HT1080 (cell line): ENCODE measurements at places on chromosomes 6 and 20. TPM values are rescaled to one million over a fixed set of nuclear protein-coding genes. Genes with fewer than 3 reads are reported as not detected.

Gene OR2B6
- not detected in 2 replicates for total RNA-seq

Gene ZSWIM3
- 6.0 and 6.1 TPM in 2 replicates for total RNA-seq

DNA sequence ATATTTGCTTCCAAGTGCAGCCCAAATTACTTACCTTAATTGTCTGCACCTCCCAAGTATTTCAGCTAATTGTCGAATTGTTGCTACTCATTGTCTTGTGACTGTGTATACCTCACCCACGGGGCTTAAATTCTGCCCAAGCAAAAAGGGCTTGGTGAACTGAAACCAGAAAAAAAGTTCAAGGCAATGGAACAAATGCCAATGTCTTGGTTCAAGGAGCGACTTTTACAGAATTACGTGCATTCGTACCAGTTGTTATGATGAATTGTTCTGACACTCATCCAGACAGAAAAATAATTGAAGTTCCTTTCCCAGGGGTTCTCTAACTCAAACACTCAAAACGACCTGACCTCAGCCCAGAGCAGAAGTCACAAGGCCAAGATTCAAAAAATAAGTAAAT lies 13.9 kb upstream of the PXDC1 start:
- no peak for DNase-seq

Gene LY86
- total RNA-seq, result not detected in 2 replicates

Gene BNIP5
- not detected in 2 replicates for total RNA-seq

DNA sequence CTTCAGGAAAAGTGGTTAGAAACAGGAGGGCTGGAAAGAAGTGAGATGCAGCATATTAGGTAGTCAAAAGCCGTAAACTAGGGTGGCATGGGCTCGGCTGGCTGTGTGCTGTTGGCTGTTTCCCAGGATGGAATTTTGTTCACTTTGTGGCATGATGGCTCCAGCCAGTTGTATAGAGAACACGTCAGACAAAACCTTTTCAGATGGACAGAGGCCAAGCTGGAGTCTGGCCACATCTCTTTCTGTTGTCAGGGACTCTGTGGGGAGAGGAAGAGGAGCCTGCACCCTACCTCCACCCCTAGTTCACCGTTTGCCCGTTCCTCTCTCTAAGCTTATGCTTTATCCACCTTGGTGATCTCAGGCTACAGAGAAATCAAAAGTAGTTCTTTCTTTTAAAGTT lies 22.0 kb downstream of the C6orf89 start:
- DNase-seq, result no peak

DNA sequence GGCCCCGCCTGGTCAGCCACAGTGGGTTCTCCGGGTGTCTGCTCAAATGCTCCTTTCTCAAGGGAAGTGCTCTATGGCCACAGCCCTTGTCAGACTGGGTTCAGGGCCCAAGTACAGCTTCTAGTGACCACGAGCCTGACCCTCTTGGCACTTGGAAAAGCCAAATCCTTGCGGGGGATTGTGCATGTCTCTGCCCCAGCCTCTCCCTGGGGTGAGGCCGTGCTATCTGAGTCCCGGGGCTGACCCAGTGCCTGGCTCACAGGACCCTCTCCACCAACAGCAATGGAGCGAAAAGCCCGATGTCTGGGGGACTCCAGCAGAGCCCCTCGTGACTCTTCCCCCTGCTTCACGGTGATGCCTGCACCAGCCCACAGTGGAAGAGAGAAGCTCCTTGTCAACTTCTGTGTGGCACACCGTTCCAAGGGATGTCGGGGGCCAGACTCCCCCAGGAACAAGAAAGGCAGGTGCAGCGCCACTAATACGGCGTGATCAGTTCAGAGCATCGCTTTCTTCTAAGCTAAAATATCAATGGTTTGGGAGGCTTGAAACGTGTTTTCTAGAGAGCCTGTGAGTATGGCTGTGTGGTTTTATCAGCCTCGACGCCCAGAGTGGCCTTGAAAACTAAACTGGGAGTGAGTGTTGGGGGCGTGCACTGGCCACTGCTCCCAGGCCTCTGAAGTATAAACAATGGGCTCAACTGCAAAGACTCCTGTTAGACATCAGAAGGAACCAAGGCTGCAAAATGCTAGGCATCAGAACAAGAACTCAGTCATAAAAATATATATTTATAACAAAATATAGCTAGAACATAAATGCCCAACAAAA lies 51.9 kb downstream of the DLL1 start:
- DNase-seq, result no peak

Gene APCDD1L
- 0.27 and 1.0 TPM in 2 replicates for total RNA-seq

Gene TPMT
- total RNA-seq, result 7.5 and 9.6 TPM in 2 replicates

Gene PHACTR3
- not detected in 2 replicates for total RNA-seq

DNA sequence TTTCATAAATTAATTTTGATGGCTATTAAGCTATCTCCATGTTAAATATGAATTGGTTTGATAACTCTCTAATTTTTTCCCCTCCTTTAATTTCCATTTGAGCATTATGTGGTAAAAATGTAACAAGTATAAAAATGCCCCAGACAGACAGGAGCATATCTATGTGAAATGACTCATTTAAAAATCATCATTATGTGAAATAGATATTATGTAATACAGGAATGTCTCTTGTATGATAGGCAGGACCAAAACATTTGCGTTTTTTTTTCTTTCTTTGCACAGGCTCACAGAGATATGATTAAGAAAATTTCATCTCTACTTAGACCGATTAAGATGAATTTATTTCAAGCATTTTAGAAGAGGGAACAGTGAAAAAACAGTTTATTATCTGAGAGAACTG lies 95.8 kb downstream of the AKAP7 start:
- DNase-seq, result no peak

- no peak for DNase-seq
Measured at GRCh38 chr20:49368596-49368995, 90.7 kb upstream of the ZNFX1 start.

DNA sequence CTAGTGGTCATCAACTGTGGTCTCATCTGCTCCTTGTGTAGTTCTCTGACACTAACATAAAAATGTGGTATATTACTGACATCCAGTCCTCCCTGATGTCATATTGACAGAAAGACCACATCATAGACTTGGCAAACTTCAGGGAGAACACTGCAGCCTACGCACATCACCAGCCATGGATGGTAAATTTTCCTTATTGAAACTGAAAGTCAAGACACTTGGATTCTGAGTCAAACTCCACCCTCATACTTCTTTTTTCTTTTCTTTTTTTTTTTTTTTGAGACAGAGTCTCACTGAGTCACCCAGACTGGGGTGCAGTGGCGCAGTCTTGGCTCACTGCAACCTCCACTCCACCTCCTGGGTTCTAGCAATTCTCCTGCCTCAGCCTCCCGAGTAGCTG lies 25.4 kb downstream of the NDRG3 start:
- DNase-seq, result peak; percentile 26

Gene HTR1B
- not detected in 2 replicates for total RNA-seq

DNA sequence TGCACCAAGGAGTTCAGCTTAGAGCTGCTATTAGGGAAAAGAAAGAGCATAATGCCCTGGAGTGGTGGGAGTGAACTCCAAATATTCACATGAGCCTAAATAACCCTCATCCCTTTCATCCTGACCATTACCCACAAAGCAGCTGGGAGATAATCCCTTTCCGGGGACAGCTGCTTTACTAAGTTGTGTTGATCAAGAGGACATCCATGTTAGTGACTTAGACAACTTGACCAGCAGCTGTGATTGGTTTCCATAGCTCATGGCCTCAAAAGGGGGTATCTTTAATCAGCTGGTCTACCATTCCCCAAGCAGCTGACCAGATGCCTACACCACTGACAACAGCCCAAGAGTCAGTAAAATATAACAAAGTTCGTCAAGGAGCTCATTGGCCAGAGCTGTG lies 75.8 kb upstream of the LY86 start:
- no peak for DNase-seq

- DNase-seq, result no peak
Measured at GRCh38 chr6:79717989-79718388, 86.9 kb downstream of the SH3BGRL2 start.

DNA sequence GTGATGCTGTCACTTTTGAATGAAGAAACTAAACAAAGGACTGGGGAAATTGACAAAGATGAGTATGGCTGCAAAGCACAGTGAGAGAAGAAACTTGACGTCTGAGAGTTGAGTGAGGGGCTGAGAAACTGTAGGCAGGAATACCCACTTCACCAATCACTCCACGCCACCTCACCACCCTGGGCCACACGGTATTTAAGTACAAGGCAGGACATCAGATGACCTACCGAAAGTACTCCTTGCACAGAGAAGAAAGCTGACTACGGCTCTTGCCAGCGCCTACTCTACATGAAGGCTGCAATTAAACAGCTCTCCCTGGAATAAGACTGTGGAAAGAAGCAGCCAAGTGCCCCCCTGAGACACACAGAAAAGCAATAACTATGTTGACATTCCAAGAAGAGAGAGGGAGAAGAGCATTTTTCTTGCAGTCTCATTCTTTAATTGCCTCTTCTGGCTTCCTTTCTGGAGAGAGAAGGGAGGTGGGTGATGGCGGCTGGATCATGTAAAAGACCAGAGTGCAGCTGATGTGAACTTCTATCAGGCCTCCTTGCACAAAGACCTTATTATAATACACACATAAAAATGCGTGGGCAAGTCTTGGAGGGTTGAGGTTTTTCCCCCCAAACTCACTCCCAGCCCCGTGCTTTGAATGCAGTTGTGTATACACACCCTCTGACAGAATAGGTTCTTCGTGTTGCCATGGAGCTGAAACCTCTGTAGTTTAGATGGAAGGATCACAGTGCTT lies 44.6 kb downstream of the HIVEP2 start:
- DNase-seq, result no peak

DNA sequence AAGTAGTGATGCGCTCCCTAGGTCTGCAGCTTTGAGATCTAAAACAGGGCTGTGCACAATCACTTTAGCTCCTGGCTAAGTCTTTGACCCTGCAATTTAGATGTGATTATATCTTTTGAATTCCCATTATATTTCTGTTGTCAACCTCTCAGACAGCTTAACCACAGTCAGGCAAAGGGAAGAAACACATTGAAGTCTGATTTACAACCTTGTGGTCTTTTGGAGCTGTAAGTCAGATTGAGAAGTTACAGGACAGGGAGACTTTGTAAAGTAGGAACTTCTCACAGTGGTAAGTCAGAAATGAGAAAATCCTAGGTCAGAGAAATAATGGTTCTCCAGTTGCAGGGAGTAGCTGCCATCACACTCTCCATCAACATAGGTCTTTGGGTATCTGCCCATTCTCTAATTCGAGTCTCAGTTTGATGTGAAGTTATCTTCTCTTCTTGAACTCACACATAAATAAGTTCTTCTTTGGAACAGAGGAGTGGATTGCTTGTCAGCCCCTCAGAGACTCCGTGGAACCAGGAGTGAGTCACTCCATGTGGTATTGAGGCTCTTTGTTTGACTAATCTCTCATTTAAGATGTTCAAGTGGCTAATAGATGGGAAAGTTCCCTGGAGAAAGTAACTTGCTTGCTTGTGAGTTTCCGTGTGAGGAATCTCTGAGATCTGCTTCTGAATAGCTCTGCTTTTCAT lies 35.0 kb upstream of the SGK1 start:
- DNase-seq, result peak; percentile 73

DNA sequence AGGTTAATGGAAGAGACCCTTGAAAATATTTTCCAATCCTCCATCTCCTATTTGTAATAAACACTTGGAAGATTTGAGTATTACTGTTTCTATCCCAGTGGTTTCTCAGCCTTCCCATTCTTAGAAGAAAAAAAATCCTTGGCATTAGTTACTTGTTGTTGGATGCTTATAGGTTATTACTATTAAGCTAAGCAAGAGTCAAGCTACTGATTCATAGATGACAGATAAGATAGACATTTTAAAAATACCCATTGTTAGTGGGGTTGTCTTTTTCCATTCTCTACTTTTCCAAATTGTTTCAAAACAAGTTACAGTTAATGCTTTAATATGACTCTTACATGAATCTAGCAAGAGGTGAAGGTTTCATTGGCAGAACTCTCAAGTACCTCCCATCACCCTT lies 158.5 kb downstream of the HIVEP2 start:
- DNase-seq, result no peak

DNA sequence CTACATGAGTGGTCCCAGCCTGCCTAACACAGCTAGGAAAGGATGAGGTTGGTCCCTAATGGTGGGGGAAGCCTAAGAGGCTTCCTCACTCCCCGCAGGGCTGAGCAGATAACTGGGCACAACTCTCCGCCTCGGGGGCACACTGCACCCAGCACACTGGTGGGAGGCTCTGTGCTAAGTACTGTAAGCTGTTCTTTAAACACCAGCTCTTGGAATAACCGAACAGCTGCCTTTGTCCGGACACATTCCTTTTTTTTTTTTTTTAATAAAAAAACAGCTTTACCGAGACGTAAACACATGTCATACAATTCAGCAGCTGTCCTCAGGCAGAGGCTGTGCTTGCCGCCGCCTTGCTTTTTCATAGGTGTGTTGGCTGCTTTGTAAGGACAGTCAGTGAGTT lies 6.9 kb downstream of the PSMG4 start:
- DNase-seq, result no peak

GRCh38 chr20:34201531-34201930 lies 39.7 kb upstream of the ASIP start:
- no peak for DNase-seq
